ENCODE measurements at places on chromosomes 12 and 14. TPM values are rescaled to one million over a fixed set of nuclear protein-coding genes. Genes with fewer than 3 reads are reported as not detected.

The LRP1-AS gene
- total RNA-seq = not detected

GRCh38 chr12:106042037-106042436 lies 96.7 kb downstream of the NUAK1 start:
- DNase-seq = no peak

GRCh38 chr14:85865701-85866100 lies 335.8 kb downstream of the FLRT2 start:
- DNase-seq = no peak

DNA sequence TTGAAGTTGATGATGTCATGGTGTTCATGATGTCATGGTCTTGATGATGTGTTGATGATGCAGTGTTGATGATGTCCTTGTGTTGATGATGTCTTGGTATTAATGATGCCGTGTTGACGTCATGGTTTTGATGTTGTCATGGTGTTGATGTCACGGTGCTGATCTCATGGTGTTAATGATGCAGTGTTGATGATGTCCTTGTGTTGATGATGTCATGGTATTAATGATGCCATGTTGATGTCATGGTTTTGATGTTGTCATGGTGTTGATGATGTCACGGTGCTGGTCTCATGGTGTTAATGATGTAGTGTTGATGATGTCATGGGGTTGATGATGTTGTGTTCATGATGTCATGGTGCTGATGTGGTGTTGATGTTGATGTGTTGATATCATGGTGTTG lies 48.0 kb upstream of the RIMBP2 start:
- DNase-seq = peak; percentile 39

- DNase-seq = peak; percentile 37
These were observed 122.1 kb upstream of the ARHGAP5 start for GRCh38 chr14:31954991-31955390.

DNA sequence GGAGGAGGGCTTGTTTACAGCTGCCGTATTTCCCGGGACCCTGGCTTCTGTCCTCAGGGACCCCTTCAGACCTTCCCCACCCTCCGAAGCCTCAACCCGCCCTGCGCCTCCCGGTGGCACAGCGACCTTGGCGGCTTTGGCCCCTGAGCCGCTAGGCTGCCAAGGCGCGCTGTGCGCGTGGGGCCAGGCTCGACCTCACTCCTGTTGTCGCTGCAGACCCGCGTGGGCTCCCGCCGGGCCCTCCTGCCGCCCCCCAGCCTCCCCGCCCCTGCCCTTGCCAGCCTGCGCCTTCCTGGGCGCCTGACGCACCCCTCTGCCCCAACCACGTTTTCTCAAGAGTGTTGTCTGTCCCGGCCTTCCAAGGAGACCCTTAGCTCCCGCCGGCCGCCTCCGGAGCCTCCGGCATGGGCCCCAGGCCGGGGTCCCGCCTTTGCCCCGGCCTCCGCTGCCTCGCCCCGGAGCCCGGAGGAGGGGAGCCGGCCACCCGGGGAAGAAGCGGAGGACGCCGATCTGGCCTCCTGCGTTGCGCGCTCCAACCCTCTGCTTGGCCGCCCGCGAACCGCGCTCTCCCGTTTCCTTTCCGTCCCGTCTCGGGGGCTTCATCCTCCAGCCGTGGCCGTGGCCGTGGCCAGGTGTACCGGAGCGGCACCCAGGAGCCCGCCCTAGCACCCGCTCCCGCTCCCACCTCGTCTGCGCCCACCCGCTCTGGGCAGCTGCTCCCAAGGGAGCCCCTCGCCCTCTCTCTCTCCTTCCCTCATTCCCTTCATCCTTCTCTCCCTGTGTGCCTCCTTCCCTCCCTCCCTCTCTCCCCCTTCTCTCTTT lies 19.9 kb downstream of the PPP2R5C start:
- DNase-seq = no peak

DNA sequence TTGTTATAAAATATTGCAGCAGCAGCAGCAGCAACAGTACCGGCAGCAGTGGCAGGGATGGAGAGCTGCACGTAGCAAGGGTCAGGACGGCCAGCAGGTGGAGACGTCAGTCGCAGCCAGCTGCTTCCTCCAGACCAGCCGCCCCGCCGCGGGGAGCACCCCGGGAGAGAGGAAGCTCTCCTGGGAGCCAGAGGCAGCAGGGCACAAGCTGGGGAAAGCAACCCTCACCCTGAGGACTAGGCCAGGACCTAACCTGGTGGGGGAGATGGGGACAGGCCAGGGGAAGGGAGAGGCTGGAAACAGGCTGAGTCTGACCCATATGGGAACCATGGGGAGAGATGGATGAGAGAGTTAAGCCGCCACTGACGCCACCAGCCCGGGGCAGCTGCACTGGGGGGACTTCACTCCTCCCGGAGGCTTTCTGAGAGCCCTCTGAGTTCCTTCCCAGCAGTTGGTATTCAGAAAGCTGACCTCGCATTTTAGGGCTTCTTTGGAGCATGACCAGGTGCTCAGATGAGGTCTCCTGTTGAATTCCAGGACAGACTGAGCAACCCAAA lies 56.3 kb downstream of the SPTB start:
- peak; percentile 70 for DNase-seq

GRCh38 chr12:56141946-56142784 lies 10.2 kb upstream of the MYL6B start:
- no peak for DNase-seq

Measured in fibroblast of villous mesenchyme (primary cell).